ENCODE measurements at places on chromosomes 11 and 22.

DNA sequence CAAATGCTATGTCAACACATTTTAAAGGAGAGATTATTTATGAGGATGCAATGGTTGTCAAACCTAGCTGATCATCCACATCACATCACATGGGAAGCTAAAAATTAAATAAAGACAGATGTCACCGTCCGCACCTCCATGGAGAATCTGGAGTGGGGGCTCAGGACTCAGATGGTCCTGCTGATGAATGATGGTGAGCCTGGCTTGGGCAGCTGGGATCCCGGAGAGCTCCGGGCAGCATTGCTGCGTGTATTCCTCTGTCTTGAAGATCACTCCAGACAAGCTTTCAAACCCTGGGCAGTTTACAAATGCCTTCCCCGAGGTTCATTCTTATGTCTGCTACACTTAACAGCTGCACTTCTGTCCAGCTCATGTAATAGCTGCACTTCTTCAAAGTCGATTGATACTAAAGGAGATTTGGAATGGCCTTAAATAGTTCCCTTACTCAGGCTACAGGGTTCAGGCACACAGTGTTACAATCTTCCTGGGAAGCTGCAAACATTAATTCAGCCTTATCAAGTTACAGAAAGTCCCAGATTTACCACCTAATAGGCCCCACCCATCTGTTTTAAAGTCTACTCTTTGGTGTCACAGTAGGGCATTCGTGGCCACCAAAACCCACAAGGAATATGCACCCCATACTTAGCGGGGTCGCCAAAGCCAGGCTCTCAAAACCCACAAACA is 34.7 kb upstream of the CSNK2A3 start:
- DNase-seq: no peak

DNA sequence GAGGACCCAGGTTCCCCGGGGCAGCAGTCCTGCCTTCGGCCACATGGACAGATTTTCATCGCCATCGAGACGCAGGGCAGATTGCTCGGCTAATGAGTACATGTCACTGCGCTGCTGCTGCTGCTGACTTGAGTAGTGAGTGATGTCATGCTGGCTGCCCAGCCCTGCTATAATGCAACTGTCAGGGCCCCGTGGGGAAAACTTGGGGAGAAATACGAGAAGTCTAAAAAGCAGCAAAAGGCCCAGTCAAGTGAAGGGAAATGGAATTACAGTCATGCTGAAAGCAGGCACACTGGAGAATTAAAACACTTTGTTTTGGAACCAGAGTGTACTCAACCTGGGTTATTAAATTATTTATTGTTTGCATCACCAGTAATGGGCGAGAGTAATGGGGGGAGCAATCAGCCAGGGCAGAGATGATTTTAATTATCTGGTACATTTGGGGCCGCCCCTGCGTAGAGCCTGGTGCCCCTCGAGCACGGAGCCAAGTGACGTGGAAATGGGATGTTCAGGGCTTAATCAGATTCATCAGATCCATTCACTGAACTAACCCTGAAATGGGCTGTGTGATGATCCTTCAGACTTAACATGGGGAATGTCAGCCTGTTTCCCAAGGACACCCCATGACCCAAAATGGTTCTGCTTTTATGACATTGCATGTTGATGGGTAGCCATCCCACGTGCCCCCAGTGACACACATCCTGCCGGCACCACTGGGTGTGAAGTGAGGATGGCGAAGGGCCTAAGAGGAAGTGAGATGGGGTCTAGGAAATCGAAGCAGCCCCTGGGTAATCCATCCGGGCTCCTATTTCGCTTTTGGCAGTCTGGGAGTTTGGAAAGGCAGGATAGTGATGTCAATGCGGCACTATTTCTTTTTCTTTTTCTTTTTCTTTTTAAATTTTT is 241.6 kb upstream of the CADM1 start:
- DNase-seq: no peak

DNA sequence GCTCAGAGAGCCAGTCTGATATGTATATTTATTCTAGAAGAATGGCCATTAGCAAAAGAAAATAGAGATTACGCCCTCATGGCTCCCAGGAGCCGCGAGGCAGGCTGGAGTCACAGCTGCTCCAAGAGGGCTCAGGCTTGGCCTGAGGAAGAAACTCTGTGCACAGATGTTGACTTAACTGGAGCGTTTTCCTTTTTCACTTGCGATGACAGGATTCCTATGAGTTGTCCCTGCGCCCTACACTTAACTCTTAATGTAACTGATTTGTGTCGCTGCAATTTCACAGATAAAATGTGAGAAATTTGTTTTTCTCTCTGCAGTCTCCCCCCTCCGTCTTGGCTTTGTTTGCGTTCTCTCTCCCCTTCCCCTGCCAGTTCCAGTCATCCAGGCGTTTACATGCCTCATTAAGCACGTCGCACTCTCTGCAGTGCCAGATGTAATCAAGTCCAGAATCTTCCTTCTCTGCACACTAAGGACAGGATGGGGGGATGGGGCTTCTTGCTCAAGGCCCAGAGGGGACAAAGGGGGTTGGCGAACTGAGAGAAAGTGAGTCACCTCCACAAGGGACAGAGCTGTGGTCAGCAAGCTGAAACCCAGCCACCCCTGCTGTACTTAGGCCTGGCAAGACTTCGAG is 1060.1 kb downstream of the NTM start:
- no peak for DNase-seq

DNA sequence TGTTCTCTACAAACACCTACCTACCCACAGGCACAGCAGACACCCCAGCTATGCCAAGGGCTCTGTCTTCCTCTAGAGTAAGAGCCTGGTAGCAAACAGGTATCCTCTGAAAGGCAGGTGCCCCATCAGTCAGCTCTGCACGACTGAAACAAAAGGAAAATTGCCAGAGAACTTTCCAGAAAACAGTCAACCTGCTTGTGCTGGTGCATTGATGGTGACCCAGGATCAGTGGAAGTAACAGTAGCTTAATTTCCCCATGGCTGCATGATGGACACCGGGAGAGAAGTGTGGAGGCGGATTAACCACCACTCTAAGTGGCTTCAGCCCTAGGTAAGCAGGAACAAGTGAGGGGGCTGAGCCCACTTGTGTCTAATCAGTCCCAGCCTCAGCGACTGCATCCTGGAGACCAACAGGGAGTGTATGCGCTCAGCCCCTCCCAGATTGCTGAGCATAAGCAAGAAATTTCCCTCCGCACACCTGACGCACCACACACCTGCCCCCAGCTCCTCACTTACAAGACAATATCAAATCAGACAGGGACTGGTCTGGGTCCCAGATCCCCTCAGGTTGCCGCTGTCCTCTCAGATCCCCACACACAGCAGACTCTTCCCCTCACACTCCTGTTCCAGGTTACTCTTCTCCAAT is 70.7 kb upstream of the IGLL5 start:
- no peak for DNase-seq

DNA sequence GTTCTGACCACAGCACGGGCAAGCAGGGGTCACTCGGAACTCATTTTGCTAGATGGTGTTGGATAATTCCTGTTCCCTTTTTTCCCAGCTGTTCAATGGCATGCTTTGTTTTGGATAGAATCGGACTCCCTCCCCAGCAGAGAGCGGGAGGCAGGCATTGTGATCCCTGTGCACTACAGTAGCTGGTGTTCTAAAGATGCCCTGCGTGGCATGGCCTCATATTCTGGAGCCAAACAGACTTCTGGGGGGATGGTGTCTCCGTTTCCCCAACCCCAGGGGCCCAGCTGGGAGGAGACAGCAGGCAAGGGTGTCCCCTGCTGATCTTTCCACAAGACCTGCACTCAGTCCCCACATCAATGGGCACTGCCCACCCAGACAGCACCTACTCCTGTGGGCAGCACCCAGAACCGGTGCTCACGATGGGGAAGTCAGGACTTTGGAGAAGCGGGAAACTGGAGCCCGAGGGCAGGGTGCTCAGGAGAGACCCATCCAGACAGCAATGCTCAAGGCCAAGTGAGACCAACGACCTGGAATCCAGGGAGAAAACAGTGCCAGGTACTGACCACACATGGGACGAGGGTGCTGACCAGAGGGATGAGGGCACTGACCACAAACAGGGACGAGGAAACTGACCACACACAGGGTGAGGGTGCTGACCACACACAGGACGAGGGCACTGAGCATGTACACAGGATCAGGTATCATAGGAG is 934.9 kb downstream of the BRD1 start:
- DNase-seq: no peak

- DNase-seq: no peak
Measured at GRCh38 chr22:18108187-18108586, 2.4 kb upstream of the TUBA8 start.

DNA sequence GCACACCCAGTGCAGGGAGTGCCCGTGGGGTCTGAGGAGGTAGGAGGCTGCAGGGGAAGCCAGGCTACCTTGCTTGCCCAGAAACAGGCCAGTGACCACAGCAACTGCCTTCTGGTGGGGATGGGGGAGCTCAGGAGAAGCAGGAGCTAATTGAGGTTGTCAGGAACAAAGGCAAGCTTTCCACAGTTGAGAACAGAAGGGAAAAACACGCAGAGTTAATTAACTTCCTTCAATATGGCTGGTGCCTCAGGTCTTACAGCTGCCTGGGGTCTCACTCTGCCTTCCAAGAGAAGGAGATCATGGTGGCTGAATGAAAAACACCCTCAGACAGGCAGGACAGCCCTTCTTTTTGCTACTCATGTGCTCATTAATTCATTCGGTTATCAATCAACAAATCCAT is 127.9 kb upstream of the SYT13 start:
- DNase-seq: no peak

DNA sequence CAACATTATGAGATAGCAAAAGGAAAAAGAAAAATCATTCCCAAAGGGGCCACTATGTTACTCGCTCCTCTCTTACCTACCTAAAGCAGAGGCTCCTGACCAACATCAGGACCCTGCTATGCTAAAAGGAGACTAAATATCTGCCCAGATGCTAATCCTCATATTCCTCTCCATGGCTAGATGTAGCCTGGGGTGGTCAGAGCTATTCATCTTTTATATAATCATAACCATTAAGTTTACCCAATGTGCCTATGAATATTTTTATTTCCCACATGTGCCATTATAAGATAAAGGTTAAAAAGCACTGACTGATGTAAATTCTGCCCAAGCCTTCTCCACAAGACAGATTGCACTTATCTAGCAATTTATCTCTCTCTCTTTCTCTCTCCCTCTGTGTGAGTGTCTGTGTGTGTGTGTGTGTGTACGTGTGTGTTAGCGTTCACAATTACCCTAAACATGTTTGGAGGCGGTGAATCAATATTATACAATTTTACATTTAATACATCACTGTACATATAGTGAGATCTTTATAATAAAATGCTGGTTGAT is 41.2 kb upstream of the ANO5 start:
- DNase-seq: no peak

DNA sequence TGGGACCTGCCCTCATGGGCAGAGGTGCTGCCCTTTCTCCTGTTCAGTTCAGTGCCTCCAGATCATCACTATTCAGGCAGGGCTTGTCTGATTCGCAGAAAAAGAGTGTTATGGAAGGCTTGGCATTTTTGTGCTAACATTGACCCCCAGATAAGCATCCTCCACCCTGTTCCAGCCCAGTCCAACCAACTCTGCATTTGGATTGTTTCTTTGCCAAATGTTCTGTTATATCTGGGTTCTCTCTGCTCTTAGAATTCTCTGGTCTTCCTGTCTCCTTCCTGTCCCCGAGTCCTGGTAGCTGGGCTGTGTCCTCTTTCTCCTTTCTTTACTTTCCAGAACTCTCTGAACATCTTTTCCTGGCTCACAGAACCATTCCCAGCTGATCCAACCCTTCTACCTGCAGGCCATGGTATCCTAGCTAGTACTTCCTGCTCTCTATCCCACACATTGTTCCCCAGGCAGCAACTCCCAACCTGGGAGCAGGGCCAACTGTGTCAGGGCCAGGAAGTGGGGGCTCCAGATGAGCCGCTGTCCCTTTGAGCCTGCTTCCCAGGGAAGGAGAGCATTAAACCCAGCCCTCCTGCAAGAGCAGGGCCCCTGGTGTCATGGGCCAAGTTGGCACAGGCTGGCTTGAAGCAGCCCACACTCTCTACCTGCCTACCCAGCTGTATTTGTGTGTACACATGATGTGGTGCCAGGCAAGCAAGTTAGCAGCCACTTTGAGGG is 280.7 kb upstream of the CADM1 start:
- DNase-seq: no peak

DNA sequence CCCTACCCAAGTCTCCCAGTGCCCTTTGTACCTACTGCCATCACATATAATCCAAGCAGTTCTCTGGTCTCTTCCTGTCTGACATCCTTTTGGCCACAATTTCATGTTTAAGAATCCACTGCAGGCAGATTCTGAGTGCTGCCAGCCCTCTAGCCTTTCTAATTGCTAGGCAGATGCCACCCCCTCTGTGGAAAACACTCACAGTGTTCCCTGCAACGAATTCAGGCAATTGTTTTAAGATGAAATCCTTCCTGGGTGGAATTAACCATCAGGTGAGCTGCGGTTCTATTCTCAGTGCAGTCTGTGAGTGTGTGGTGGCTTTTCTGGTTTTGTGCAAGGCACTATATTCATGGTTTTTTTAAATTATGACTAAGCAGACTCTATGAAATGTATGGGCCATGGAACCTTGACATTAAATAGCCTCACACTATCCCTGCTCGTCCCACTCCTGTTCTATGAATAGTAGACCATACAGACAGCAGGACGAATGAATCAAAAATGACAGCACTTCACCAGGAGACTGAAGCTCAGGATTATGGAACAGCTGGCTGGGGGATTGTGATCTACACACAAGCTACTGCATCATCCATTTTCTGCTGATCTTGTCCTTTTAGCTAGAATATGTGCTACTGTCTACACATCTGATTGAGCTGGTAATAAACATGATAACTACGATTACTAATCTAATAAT is 29.8 kb upstream of the BMAL1 start:
- DNase-seq: no peak

GRCh38 chr11:12735262-12735661 is 61.0 kb downstream of the TEAD1 start:
- DNase-seq: no peak

DNA sequence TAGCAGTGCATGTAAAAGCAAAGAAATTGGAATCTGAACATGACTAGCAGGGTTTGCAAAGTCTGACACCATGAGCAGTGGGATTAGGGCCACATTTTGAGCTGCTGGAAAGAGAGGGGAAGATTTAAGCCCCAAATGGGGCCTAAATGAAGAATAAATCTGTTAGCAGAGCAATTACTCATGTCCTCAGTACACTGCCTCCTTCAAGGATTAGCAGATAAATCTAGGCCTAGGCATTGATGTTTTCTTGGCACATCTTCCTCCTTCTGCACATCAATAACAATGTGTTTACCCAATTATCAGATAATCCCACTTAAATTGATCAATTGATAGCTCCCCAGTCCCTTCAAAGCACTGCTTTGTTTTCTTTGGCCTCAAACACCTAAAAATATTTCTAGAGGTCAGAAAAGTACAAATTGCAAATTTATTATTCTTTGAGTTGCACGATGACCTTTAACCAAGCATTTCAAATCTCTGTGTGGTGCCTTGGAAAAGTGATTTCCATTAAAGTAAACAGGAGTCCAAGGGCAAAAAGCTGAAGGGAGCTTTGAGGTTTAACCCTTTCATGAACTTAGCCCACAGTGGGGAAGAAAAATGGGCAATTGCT is 514.7 kb upstream of the CHORDC1 start:
- no peak for DNase-seq

GRCh38 chr11:119062779-119063178 is 4.8 kb upstream of the VPS11 start:
- DNase-seq: no peak

Measured in activated naive CD4-positive, alpha-beta T cell treated with Interleukin-2 at 50 U/mL for 16 hours (primary cell).